ENCODE measurements at places on chromosomes 4 and X. TPM values are rescaled to one million over a fixed set of nuclear protein-coding genes. Genes with fewer than 3 reads are reported as not detected.
A peak's percentile ranks its signal among the peaks of the same experiment; 100 is the strongest.

- no peak for DNase-seq
- no peaks in the 10 kb centered on the region for H3K27me3 ChIP-seq
- H3K36me3 ChIP-seq = no peaks in the 10 kb centered on the region
- peak overlapping the region; percentile 87 for H3K27ac ChIP-seq
- H3K4me1 ChIP-seq = no peaks in the 10 kb centered on the region
- no peak overlapping the region for H3K4me3 ChIP-seq
Measured at GRCh38 chrX:154021131-154021611, 1.5 kb upstream of the IRAK1 start.

- no peaks in the 10 kb centered on the region for H3K36me3 ChIP-seq
- H3K4me1 ChIP-seq = no peaks in the 10 kb centered on the region
- no peak overlapping the region for H3K4me3 ChIP-seq
- no peak overlapping the region for H3K27ac ChIP-seq
- no peak for DNase-seq
Measured at GRCh38 chr4:185870366-185870765, 58.4 kb upstream of the SORBS2 start.

- H3K27me3 ChIP-seq = no peaks in the 10 kb centered on the region
- H3K4me3 ChIP-seq = no peak overlapping the region
- no peaks in the 10 kb centered on the region for H3K36me3 ChIP-seq
- DNase-seq = no peak
- no peaks in the 10 kb centered on the region for H3K4me1 ChIP-seq
- no peak overlapping the region for H3K27ac ChIP-seq
Measured at GRCh38 chrX:71814123-71814912, 51.2 kb downstream of the CXorf49B start.

DNA sequence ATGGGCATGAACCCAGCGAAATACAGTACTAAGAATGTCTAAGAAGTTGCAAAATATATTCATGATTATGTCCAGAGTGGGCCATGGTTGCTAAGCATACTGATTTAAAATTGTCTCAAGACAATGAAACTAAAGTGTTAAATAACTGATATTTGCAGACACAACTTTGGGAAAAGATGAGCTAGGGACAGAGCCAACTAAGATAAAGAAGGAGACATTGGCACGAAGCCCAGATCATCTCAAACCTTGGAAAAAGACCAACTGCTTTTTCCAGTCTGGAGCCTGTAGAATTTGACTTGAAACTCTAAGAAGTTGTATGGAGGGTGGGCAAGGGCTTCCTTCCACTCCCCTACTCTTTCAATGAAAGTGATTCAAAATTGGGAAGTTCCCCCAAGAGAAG is 108.5 kb upstream of the GLRA2 start:
- no peak overlapping the region for H3K27ac ChIP-seq
- no peaks in the 10 kb centered on the region for H3K27me3 ChIP-seq
- no peaks in the 10 kb centered on the region for H3K36me3 ChIP-seq
- DNase-seq = no peak

TREX2 gene
- total RNA-seq = 3.0 TPM

GASK1B gene
- total RNA-seq = 59.4 TPM

DCX gene
- total RNA-seq = not detected

GLRA2 gene
- not detected for total RNA-seq

ERAS gene
- not detected for total RNA-seq

PROM1 gene
- 128 TPM for total RNA-seq

TCP11X2 gene
- not detected for total RNA-seq

PAGE2 gene
- total RNA-seq = not detected

DCAF4L1 gene
- total RNA-seq = 0.19 TPM
